COR-L47 (cell line): ENCODE measurements at places on chromosomes 5 and 9.

DNA sequence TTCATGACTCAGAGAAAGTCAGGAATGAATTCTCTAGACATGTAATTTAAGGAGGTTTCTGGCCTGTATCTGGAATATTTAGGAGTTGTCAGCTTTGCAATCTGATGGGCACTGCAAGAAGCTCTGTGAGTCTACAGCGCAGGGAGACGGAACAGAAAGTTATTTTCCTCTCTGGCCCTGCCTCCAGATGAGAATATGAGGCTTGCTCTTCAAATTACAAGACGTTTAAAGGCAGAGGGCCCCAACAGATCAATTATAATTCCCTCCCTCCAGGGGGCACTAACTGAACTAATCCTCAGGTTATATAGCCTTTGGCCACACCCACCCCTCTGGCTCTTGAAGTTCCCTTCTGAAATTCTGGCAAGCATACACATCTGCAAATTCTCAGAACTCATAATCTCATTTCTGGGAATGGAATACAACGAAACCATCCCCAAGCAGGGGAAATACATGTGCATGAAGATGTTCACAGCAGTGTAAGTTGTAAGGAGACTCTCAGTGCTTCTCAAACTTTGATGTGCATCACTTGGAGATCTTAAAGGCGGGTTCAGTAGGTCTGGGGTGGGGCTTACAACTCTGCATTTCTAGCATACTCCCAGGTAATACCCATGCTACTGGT, 307.6 kb downstream of the CWC27 start:
- peak; percentile 28 for DNase-seq

DNA sequence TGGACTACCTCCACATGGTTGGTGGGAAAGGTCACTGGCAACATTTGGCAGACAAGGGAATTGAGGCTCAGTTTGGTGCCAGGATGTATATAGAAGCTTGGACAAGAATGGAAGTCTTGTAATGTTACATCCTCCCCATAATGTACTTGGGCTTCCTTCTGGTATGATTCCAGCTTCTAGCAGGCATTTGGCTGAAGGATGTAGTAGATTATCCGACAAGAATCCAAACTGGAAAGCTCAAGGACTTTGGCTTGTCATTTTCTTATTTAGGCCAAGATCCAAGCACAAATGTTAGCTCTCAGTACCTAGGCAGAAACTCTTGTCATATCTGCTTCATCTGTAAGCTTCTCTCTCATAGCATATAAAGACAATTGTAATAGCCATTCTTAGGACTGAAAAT, 209.1 kb downstream of the MAPKAP1 start:
- DNase-seq = no peak

GRCh38 chr5:93894601-93895354, 153.4 kb upstream of the POU5F2 start:
- DNase-seq = peak; percentile 87

DNA sequence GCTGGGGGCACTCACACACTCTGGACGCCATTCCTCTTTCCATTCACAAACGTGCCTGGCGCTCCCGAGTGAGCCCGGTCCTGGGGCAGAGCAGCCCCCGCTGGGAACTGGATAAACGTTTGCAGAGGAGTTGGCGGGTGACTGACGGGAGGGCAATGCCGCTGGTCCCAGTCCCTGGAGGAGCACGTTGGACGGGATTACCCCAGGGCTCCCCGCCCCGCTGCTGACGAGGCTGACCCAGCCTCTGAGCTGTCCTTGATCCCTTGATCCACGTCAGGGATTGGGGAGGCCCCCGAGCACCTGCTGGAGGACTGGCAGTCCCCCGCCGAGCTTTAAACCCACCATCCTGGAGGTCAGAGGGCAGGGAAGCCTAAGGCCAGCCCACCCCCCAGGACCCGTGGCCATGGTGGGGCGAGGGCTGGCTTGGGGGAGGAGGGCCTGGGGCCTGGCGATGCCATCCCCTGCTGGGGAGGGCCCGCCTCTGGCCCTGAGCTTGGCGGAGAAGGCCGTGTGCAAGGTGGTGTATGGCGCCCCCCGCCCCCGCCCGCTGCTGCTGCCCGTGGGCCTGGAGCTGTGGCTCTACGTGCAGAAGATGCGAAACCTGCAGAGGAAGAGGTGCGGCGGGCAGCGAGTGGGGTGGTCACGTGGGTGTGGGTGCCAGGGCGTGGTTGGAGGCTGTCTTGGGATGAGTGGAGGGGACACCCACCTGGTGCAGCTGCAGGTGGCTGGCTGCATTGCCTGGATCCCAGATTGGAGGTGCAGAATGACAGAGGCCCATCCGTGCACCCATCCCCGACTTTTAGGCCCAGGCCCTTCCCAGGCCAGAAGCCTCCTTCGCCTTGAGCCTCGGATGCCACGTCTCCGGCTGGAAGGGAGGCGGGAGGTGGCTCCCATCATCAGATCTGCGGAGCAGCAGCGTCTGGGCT, 4.5 kb downstream of the GPSM1 start:
- no peak for DNase-seq

GRCh38 chr9:129494113-129494789, 126.7 kb downstream of the C9orf50 start:
- DNase-seq = no peak
